Suprapubic skin (tissue), 4 donors: ENCODE measurements at places on chromosomes 5 and 9.

DNA sequence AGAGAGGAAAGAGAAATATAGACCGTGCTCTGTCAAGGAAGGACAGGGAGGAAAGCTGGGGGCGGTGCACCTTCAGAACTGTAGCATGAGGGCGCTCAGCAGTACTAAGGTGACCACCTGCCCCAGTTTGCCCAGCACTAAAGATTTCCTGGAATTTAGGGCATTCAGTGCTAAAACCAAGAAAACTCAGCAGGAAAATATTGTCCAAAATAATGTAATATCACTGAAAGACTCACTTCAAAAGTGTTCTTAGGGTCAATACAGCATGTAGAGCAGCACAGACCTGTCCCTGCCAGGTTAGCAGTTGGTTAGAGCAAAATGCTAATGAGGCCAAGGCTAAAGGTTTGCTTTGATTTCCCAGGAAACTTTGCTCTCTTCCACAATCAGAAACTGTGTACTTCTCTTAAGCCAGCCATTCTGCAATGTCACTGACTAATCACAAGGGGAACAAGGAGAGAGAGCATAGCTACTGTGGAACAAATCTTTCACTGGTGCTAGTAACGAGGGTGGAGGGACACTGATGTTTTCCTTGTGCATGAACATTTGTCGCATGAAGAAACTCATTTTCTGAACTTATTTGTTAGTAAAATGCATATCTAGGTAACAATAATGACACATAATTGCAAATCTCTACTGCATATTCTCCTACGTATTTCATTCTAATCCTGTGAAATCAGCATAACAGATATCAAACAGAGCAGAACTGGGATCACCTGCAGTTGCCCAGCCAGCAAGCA is 53.0 kb upstream of the GRAMD2B start:
- no peaks in the 10 kb centered on the region for H3K27me3 ChIP-seq
- no peak for DNase-seq
- H3K27ac ChIP-seq, result no peak overlapping the region
- peaks cover 35% of the 10 kb centered on the region for H3K4me1 ChIP-seq
- no peak overlapping the region for H3K4me3 ChIP-seq

DNA sequence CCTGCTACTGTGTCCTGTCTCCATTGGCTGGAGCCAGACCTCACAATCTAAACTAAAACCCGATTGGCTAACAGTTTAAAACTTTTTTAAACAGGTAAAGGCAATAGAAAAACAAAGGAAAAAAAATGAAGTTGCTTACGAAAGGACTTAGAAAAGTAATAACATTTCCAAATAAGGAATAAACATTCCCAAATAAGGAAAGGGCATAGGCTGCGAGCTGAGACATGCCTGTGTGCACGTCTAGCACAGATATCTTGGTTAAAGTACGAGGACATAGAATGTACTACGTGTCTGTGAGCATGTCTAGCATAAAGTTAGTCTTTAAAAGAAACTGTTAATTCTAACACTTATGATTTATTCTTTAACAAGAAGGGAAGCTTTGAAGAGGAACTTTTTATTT is 15.3 kb upstream of the FAM120A start:
- no peaks in the 10 kb centered on the region for H3K27me3 ChIP-seq
- H3K4me1 ChIP-seq, result no peaks in the 10 kb centered on the region
- H3K36me3 ChIP-seq, result no peaks in the 10 kb centered on the region
- DNase-seq, result no peak
- H3K4me3 ChIP-seq, result no peak overlapping the region

- H3K27me3 ChIP-seq, result no peaks in the 10 kb centered on the region
- H3K4me1 ChIP-seq, result peaks cover 6% of the 10 kb centered on the region
- no peak overlapping the region for H3K27ac ChIP-seq
Observed at GRCh38 chr9:96376891-96377874, 6.3 kb downstream of the SLC35D2 start.

- no peak overlapping the region for H3K4me3 ChIP-seq
- H3K27me3 ChIP-seq, result no peaks in the 10 kb centered on the region
- H3K36me3 ChIP-seq, result no peaks in the 10 kb centered on the region
- no peak overlapping the region for H3K27ac ChIP-seq
Observed at GRCh38 chr5:117945258-117945657, 1043.1 kb downstream of the DTWD2 start.

- H3K27ac ChIP-seq, result no peak overlapping the region
- no peak for DNase-seq
- H3K4me3 ChIP-seq, result no peak overlapping the region
- H3K36me3 ChIP-seq, result no peaks in the 10 kb centered on the region
- H3K27me3 ChIP-seq, result no peaks in the 10 kb centered on the region
- peaks cover 4% of the 10 kb centered on the region for H3K4me1 ChIP-seq
Observed at GRCh38 chr5:42870882-42871418, 59.3 kb upstream of the SELENOP start.

GRCh38 chr5:176543428-176544182 is 5.5 kb upstream of the CDHR2 start:
- H3K36me3 ChIP-seq, result no peaks in the 10 kb centered on the region
- no peaks in the 10 kb centered on the region for H3K27me3 ChIP-seq
- peak overlapping the region; percentile 81 for H3K27ac ChIP-seq
- H3K4me3 ChIP-seq, result peak overlapping the region; percentile 67
- H3K4me1 ChIP-seq, result peaks cover 39% of the 10 kb centered on the region

DNA sequence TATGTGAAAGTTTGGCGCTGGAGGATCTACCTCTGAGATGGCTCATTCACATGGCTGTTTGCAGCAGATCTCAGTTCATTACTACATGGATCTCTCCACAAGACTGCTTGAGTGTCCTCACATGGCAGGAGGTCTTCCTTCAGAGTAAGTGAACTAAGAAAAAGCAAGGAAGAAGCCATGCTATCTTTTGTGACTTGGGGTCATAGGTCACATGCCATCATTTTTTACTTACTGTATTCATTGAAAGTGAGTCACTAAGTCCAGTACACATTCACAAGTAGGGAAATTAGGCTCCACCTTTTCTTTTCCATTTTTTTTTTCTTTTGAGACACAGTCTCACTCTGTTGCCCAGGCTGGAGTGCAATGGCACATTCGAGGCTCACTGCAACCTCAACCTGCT is 8.7 kb upstream of the CDKN2AIPNL start:
- H3K27ac ChIP-seq, result no peak overlapping the region
- H3K4me1 ChIP-seq, result no peaks in the 10 kb centered on the region
- no peaks in the 10 kb centered on the region for H3K36me3 ChIP-seq
- no peaks in the 10 kb centered on the region for H3K27me3 ChIP-seq
- no peak overlapping the region for H3K4me3 ChIP-seq

DNA sequence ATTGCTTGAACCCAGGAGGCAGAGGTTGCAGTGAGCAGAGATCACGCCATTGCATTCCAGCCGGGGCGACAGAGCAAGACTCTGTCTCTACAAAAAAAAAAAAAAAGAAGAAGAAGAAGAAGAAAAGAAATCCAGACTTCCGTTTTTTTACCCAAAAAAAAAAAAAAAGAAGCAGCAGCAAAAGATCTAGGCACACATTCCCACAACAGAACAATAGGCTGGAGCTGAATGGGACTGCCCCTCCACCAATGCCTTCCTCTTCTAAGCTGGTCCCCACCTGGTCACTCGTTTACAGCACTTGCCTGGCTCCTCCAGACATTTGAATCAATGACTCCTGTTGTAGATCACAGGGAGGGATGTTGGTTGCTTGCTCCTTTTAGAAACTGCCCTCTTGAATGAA is 1.6 kb upstream of the LMAN2 start:
- no peak overlapping the region for H3K27ac ChIP-seq
- peaks cover 44% of the 10 kb centered on the region for H3K4me1 ChIP-seq
- H3K36me3 ChIP-seq, result peaks cover 6% of the 10 kb centered on the region
- H3K27me3 ChIP-seq, result no peaks in the 10 kb centered on the region

GRCh38 chr5:83360573-83360972 is 111.0 kb upstream of the VCAN start:
- no peaks in the 10 kb centered on the region for H3K4me1 ChIP-seq
- H3K27me3 ChIP-seq, result no peaks in the 10 kb centered on the region
- H3K4me3 ChIP-seq, result no peak overlapping the region
- no peaks in the 10 kb centered on the region for H3K36me3 ChIP-seq
- no peak overlapping the region for H3K27ac ChIP-seq

DNA sequence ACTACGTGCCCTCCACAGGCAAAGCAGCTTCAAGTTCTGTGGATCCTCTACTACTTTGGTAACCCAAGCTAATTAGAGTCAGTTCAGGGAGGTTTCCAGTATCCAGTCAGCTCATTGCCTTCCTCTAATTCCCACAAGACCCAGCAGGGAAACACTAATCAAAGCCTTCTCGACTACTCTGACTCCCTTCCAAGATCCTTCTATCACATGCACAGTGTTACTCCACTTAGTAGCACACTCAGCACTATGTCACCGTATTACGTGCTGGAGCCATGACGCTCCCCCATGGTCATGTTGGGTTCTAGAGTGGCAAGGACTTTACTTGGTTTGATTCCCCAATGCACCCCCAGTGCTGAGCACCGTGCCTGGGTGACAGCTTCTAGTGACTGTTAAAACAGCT is 53.0 kb downstream of the DCP2 start:
- H3K27ac ChIP-seq, result no peak overlapping the region
- H3K27me3 ChIP-seq, result no peaks in the 10 kb centered on the region
- peaks cover 52% of the 10 kb centered on the region for H3K36me3 ChIP-seq
- DNase-seq, result no peak

DNA sequence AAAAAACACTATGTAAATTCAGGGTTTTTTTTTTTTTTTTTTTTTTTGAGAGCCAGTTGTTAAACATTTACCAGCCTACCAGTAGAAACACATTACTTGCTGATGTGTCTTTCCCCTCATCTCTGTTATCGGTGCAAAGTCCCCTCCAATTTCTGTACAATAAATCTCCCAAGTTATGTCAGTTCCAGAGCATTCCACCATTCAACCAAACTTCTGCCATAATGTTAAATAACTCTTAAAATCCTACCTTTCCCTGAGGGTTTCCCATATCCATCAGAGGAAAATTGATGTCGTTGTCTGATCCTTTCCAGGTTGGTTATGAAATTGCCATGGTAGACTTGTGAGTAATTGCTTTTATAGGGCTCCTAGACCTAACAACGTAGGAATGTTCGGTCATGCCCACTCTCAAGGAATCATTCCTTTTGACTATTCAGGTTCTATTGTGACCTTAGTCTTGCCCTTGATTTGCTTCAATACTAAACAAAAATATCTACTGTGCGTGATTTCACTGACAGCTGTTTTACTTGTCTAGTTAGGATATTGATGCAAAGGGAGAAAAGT is 5.6 kb upstream of the PPP2R2B start:
- no peak overlapping the region for H3K27ac ChIP-seq
- DNase-seq, result no peak
- peaks cover 10% of the 10 kb centered on the region for H3K27me3 ChIP-seq
- no peaks in the 10 kb centered on the region for H3K4me1 ChIP-seq
- H3K4me3 ChIP-seq, result no peak overlapping the region

GRCh38 chr9:119020730-119021333 is 348.4 kb downstream of the BRINP1 start:
- H3K4me3 ChIP-seq, result no peak overlapping the region
- H3K27ac ChIP-seq, result no peak overlapping the region
- DNase-seq, result no peak

DNA sequence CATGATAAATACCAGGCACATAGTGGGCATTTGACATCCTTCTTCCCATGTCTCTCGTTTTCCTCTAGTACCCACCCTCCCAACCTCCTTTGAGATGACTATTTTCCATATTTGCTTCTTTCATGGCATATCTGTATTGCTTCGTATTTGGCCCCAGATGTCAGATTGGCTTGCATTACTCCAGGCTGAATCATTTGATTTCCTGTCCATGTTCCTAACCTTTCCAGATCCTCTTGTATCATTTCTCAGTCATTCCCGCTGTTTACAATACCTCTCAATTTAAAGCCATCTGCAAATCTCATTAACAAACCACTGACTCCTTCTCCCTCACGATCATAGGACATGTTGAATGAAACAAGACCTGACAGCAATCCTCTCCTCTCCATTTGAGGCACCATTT is 19.9 kb downstream of the MTX3 start:
- H3K36me3 ChIP-seq, result no peaks in the 10 kb centered on the region
- no peak overlapping the region for H3K27ac ChIP-seq
- no peaks in the 10 kb centered on the region for H3K4me1 ChIP-seq
- peaks cover 11% of the 10 kb centered on the region for H3K27me3 ChIP-seq
- no peak overlapping the region for H3K4me3 ChIP-seq
- DNase-seq, result no peak

DNA sequence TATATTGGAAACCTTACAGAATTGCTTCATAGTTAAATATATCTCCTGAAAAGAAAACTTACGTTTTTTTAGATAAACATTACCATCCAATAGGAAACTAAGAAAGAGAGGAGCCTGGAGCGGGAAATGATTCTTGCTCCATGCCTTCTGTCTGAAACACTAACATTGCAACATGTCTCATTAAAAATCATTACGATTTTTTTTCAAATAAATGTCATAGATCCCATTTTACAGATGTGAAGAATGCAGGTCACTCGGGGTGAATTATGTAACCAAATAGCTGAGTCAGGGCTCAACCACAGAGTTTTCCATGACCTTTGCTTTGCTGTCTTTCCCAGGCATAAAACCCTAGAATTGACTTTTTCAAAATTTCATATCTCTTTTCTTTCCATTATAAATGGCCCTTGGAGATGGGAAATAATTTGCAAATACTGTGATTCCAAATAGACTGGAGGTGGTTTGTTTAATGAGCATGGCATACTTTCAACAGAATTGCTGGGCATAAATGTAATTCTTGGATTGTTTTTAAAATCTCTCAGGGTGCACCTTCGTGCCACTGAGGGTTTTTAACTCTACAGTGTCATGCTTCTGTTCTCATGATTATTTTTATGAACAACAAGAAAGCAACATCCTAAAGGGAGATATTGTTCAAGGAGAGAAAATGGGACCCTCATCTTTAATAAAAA is 302.8 kb downstream of the EBF1 start:
- H3K27me3 ChIP-seq, result no peaks in the 10 kb centered on the region
- no peak overlapping the region for H3K4me3 ChIP-seq
- no peak overlapping the region for H3K27ac ChIP-seq
- DNase-seq, result no peak
- H3K36me3 ChIP-seq, result no peaks in the 10 kb centered on the region

- H3K27ac ChIP-seq, result no peak overlapping the region
- H3K27me3 ChIP-seq, result no peaks in the 10 kb centered on the region
- no peak overlapping the region for H3K4me3 ChIP-seq
- no peak for DNase-seq
- peaks cover 22% of the 10 kb centered on the region for H3K4me1 ChIP-seq
- H3K36me3 ChIP-seq, result peaks cover 28% of the 10 kb centered on the region
Observed at GRCh38 chr5:43073597-43074546, 33.8 kb upstream of the ANXA2R start.

DNA sequence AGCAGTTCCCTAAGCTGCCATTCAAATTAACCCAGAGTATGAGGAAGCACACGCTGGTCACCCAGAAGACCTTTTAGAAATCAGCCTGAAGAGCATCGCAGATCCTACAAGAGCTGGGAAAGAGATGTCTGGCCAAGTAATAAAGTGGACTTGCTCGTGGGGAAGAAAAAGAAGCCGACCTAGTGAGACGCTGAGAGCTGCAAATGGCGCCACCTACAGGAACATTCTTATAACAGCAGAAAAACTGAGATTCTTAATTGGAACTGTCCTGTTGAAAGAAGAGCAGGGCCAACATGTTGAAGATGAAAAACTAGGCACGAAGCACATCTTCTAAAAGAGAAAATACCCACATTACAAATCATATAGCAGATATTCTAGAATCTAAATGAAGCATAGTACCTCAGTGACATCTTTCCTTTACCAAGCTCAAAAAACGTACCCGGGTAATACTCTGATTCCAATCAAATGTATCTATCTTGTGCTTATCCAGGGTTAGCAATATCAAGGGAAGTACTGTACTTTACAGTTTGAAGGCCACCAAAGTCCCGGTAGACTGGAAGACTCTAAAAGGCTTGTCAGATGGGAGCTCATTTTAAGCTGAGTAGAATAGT is 3.9 kb upstream of the GNAQ start:
- H3K4me1 ChIP-seq, result peaks cover 25% of the 10 kb centered on the region
- H3K4me3 ChIP-seq, result no peak overlapping the region
- H3K36me3 ChIP-seq, result no peaks in the 10 kb centered on the region
- DNase-seq, result no peak
